ENCODE measurements at places on chromosomes 16 and 17. TPM values are rescaled to one million over a fixed set of nuclear protein-coding genes. Genes with fewer than 3 reads are reported as not detected.

The PYDC1 gene
- not detected for total RNA-seq

The STX1B gene
- total RNA-seq = 3.5 TPM

The SMPD3 gene
- 0.09 TPM for total RNA-seq

The NT5C gene
- total RNA-seq = 35.6 TPM

The FOXC2 gene
- total RNA-seq = 0.17 TPM

The SLC16A6 gene
- total RNA-seq = 0.09 TPM

The TM4SF5 gene
- not detected for total RNA-seq

The KRTAP9-4 gene
- total RNA-seq = not detected

The CDK5R1 gene
- 0.32 TPM for total RNA-seq
